ENCODE measurements at places on chromosomes 13 and 19.

DNA sequence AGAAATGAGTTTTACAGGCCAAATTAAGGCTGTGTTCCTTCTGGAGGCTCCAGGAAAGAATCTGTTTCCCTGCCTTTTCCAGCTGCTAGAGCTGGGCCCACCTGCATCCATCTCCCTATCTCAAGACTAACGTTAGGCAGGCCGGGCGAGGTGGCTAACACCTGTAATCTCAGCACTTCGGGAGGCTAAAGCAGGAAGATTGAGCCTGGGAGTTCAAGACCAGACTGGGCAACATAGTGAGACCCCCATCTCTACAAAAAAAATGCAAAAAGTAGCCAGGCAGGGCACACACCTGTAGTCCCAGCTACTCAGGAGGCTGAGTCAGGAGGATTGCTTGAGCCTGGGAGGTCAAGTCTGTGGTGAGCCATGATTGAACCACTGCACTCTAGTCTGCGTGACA, 14.6 kb downstream of the HIF3A start:
- no peak for DNase-seq

DNA sequence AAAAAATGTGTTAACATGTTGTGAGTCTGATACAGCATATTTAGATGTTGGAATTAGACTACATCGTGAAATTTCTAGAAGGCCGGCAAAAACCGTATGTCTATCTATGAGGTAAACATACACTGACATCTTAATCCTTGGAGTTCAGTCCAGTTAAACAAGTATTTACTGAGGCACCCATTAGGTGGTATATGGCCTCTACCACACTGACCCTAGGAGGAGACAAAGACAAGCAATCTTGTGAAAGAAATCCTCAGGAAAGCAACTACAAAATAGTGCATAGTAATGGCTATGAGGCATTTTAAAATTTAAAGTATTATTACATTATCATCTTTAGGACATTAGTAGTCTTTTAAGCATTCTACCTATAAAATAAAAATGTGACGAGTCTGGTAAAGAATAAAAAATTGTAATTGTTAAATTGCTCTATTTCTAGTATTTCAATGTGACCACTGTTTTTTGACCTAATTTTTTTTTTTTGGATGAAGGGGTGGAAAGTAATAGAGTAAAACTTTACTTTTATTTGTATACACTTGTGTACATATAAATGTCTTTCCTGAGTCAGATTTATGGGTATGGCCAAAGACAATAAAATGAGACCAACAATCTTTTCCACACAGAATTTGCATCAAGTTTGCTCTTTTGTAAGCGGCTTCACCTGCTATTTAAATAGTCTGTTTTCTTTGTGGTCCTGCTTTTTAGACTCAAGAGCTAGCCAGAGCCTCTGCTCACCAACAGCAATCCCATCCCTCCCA, 50.5 kb downstream of the KATNAL1 start:
- DNase-seq: no peak

- DNase-seq: no peak
Observed at GRCh38 chr13:98581381-98581780, 4.5 kb upstream of the STK24 start.

GRCh38 chr19:3661284-3662238, 35.0 kb upstream of the CACTIN start:
- no peak for DNase-seq

DNA sequence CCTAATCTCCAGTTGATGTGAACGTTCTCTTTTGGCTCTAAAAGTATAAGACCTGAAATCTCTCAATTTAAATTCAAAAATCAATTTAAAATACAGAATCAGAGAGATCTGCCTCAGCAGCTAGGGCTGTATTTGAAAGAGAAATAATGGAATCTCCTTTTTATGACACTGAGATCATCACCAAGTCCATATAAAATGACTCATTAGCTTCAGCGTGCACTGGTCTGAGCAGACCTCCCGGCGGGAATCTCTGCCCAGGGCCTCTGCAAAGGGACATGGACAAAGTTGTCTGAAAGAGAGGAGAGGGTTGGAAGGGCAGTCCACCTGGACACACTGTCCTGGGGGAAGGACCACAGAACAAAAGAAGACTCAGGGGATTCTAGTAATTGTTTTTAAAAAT, 855.6 kb downstream of the EFNB2 start:
- DNase-seq: no peak

- no peak for DNase-seq
Observed at GRCh38 chr19:22421797-22422196, 349 bp downstream of the ZNF98 start.

GRCh38 chr13:93959796-93960533, 519.5 kb downstream of the DCT start:
- no peak for DNase-seq

GRCh38 chr19:5207806-5208205, 132.8 kb downstream of the PTPRS start:
- no peak for DNase-seq

DNA sequence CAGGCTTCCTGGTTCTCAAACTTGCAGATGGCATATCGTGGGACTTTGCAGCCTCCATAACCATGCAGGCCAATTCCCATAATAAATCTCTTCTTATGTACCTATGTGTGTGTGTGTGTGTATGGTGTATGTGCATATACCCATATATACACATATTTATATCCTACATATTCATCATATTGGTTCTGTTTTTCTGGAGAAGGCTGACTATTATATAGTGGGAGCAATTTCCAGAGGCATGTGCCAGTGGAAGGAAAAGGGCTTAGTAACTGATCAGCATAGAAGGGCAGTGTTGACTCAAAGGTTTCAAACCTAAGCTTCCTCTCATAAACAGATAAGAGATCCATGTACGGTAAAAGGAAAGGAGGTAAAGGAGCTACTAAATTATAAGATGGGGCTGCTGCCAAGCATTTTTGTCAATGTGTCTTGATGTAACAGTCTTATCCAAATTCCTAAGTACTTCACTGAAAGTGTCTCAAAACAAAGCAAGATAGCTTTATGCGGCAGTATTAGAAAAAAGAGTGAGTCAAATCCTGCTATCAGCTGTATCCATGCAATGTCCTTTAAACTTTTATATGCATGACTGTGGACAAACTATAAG, 432.1 kb downstream of the TBC1D4 start:
- DNase-seq: no peak

Data from NCI-H2227 treated with DMSO at 0.1 percent for 48 hours (cell line).